ENCODE measurements at places on chromosomes 1 and 21.

DNA sequence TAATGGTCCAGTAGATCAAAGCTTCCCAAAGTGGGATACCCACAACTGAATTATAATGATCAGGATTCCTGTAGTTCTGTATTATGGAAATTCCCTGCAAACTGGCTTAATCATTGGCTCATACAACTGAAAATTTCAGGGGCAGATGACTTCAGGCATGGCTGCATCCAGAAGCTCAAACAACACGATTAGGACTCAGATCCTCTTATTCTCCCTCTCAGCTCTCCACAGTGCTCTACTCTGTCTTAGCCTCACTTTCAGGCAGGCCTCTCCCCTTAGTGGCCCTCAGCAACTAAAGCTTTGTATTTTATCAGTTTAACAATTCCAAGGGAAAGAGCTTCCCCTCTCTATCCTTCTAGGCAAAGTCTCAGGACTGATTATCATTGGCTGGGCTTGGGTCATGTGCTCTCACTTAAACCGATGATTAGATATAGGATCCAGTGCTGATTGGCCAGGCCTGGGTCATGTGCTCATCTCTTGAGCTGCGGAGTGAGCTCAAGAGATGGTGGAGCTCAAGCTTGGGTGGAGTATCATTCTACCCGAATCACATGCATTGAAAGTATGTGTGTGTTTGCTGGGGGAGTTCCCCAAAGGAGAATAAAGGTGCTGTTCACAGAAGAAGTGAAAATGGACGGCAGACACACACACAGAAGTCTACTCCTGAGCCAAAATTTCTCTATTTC is 57.9 kb upstream of the RUNX3 start:
- no peak for DNase-seq

DNA sequence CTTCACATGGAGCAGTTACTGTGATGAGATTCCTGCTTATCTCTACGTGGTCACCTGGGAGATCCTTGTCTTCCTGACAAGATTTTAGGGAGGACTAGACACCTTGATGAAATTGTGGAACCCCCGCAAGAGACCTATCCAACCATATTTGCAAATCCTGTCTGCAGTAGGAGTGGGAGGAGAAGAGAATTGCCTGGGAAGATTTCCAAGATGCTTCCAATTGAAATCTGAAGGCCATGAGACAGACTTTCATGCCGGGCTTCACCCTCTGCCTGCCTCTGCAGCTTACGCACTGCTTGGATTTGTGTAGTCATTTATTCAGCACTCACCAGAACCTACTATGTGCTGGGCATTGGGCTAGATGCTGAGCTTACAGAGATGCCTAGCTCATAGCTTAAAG is 106.6 kb downstream of the OMA1 start:
- DNase-seq, result no peak

DNA sequence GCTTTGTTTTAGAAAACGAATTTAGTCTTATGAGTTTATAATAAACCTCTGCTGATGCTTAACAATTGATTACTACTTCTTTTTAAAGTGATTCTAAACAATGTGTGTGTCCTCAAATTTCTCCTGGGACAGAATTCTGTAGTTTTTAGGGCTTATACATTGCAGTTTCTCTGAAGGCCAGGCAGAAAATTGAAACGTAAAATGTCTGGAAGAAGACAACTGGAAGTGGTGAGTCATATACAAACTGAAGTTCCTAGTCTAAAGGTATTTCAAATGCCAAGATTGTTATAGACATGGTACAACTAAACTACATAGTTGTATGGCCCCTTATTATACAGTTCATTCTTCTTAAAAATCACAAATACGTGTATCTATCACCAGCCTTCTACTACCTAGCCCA is 30.5 kb upstream of the RC3H1 start:
- DNase-seq, result no peak

GRCh38 chr1:38082769-38083263 is 36.2 kb upstream of the POU3F1 start:
- no peak for DNase-seq

- DNase-seq, result no peak
Observed at GRCh38 chr21:15407585-15407984, 322.2 kb upstream of the USP25 start.

- no peak for DNase-seq
Observed at GRCh38 chr21:34992180-34992579, 56.9 kb downstream of the RUNX1 start.

GRCh38 chr1:206985162-206985749 is 15.0 kb upstream of the FCAMR start:
- no peak for DNase-seq

GRCh38 chr1:41894101-41894807 is 24.5 kb downstream of the HIVEP3 start:
- DNase-seq, result no peak

DNA sequence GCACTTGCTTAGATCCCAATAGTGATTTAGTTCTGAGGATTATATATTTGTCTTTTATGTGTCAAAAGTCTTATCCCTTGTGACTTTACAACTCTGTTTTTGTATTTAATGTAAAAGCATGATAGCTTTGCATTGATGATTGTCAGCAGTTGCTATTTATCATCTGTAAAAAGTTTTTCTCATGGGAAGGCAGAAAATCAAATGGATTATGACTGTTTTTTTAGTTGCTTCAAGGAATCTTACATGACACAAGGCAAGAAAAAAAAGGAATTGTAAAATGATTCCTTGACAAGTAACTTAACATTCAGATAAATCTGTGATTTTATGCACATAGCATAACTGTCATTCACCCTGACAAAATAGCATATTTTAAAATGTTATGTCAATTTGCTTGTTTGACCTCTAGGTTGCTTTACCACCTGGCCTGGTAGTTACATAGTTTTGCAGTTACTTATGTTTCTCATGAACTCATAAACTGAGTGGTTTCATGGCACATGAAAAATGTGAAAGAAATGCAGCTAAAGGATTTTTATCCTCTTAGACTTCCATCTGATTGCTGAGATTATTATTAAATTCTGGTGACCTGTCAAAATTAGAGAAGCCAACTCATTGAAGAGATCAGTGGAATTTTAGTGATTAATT is 622.6 kb downstream of the ADGRL2 start:
- no peak for DNase-seq

DNA sequence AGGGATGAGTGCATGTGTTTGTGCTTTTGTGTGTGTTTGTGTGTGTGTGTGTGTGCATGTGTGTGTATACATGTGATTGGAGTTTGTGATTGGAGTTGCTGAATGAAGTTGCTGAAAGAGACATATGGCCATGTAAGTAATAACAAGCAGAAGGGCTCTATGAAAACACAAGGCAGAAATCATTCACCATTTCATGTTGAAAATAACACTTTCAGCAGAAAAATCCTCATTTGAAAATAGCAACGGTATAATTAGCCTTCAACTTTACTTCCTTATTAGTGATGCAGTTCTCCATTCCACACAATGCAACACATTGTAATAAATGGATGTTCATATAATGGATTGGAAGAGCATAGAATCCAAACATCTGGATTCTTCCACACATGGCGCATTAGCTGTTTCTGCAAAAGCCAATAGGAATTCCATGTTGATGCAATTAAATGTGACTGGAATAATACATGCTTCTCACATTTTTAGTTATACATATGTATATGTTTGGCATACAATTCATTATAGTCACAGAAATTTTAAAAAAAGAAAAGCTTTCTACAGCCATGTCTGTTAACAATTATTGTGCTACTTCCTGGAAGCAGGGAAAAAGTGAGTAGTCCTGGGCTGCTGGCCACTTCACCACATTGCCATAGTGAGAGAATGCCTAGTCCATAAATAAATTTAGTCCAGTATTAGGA is 538.0 kb downstream of the LTN1 start:
- no peak for DNase-seq

DNA sequence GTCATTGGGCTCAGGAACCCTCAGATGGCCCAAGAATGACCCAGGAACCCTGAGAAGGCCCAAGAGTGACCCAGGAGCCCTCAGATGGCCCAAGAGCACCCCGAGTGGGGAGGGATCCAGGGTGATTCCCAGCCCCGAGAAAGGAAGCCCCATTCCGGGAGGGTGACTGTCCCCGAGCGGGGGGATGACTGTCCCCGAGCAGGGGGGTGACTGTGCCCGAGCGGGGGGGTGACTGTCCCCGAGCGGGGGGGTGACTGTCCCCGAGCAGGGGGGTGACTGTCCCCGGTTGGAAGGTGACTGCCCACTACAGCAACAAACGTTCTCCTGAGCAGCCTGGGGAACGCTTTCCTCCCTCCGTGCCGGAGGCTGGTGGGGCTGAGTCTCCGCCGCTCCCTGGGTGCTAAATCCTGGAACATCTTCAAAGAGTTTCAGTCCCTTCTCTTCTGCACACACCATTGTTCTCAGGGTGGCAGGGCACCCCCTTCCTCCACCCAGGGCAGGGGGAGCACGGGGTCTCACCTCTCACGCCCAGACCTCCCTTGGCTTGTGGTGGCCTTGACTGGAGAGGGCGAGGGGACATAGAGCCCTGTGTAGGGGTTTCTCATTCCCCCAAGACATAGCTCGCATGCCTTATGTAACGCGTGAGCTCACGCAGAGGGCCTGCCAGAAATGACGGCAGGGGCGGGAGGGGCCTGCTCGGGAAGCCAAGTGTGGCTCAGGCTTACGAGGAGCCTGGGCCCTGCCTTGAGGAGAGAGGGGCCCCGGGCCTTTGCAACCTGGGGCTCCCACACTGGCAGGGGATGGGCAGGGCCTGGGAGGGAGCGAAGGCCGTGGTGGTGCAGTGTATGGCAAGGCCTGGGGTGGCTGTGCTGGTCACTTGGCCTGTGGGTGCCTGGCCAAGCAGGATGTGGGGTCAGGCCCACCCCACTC is 14.3 kb upstream of the SKI start:
- DNase-seq, result no peak

- peak; percentile 37 for DNase-seq
Observed at GRCh38 chr1:29383746-29384371, 147.5 kb downstream of the PTPRU start.

- DNase-seq, result no peak
Observed at GRCh38 chr1:46005594-46005993, 126.8 kb downstream of the PIK3R3 start.

- DNase-seq, result no peak
Observed at GRCh38 chr1:187078321-187078720, 249.6 kb downstream of the PLA2G4A start.

DNA sequence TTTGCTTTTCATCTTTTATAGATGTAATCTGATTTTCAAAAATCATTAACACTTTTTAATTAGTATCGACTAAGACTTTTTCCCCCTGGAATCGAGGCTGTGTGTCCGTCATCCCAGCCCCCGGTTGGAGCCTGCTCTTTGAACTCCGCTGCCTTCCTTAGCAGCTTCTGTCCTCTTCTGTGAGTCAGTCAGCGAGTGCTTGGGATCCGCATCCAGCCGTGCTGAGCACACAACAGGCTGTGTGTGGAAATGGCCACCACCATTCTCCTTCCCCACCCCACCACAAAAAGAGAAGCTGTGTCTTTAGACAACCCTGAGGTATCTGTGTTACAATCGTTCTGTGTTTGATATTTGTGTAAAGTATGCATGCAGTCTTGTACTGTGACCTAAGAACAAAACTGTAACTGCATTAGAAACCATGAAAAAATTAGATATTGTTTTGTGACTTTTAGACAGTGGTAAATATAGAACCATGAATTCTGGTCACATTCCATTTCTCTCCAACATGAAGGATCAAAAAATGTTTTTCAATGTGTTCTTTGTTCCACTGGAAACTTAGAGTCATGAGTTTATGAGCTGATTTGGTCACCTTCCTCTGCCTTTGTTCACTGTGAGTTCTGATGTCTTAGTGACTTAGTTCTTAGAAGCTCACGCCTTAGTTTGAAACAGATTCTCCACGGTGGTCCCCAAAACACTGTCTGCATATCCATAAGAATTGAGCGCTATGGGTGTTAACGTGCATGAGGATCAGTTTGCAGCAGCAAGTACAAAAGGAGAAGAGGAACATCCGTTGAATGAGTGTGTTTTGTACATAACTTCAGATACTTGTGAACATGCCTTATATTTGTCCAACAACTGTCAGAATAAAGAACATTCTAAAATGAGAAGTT is 64.7 kb downstream of the VPS26C start:
- no peak for DNase-seq

- DNase-seq, result no peak
Observed at GRCh38 chr1:235129774-235130570, 1.3 kb upstream of the TOMM20 start.

GRCh38 chr1:153395136-153395685 is 4.3 kb upstream of the S100A8 start:
- peak; percentile 76 for DNase-seq

GRCh38 chr21:44730028-44730395 is 18.6 kb upstream of the TSPEAR start:
- DNase-seq, result no peak

DNA sequence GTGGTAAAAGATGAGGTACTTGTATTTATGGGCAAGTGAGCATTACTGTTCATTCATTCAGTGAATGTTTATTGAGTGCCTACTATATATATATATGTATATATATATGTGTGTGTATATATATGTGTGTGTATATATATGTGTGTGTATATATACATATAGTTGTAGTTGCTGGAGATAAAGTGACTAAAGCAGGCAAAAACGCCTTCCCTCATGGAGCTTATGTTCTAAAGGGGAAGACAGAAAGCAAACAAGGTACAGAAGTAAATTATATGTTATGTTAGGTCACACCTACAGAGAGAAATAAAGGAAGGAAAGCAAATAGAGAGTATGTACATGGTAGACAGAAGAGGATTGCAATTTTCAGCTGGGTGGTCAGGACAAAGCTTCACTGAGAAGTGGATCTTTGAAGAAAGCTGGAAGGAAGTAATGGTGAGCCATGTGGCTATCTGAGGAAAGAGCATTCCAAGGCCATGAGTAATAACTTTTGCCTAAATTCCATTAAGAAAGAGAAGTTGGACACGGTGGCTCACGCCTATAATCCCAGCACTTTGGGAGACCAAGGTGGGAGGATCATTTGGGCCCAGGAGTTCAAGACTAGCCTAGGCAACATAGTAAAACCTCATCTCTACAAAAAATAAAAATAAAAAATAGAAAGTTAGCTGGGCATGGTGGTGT is 33.5 kb upstream of the KLF17 start:
- DNase-seq, result peak; percentile 72

DNA sequence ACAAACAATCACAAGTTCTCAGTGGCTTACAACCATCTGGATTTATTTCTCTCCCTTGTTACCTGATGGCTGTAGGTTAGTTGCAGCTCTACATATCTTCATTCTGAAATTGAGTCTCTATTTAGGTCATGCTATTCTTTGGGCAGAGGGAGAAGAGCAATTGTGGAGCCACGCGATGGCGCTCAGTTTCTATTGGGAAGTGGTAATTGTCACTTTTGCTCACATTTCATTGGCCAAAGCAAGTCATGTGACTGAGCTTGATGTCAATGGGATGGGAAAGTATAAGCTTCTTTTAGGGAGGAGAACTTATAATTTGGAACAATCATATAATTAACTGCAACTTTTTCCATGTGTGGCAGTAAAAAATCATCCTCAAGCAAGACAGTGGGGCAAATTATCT is 166.5 kb downstream of the LMO4 start:
- no peak for DNase-seq

DNA sequence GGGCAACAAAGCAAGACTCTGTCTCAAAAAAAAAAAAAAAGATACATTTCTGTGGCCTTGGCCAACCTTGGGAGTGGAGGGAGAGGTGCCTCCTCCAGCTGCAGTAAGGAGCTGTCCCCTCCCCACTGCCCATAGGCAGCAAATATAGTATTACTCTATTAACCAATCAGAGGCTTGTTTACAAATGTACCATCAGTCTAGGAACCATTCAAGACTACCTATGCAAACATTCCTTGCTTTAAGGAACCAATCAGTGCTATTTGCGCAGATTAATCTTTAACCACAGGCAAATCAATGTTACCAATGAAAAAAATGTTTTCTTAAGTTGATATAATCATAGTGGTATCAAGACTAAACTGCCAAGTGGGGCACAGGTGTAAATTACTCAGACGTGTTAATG is 1.1 kb downstream of the CELA2A start:
- no peak for DNase-seq

Measured in bronchial epithelial cell (primary cell).